Mesenteric fat pad (tissue), 1 donor: ENCODE measurements at places on chromosomes 1 and 21. TPM values are rescaled to one million over a fixed set of nuclear protein-coding genes. Genes with fewer than 3 reads are reported as not detected.

Gene CYYR1
- total RNA-seq: 26.0 TPM

- no peak for DNase-seq
These were observed 85.5 kb upstream of the ATP1A1 start for GRCh38 chr1:116287341-116288200.

- DNase-seq: no peak
These were observed 7.8 kb downstream of the ITLN1 start for GRCh38 chr1:160877221-160877620.

GRCh38 chr21:45421071-45421845, 16.3 kb downstream of the COL18A1 start:
- no peak for DNase-seq

Gene CYP2J2
- total RNA-seq: not detected
